Gastroesophageal sphincter (tissue), 4 donors: ENCODE measurements at places on chromosomes 16 and 17. TPM values are rescaled to one million over a fixed set of nuclear protein-coding genes. Genes with fewer than 3 reads are reported as not detected.

The WFDC1 gene
- 53.1 TPM for total RNA-seq

The CUEDC1 gene
- 49.2 TPM for total RNA-seq

The RNF151 gene
- not detected for total RNA-seq

The SLC6A2 gene
- 0.62 TPM for total RNA-seq

The CACNA1G gene
- total RNA-seq = 0.94 TPM

The PRSS33 gene
- not detected for total RNA-seq

The TP53TG3F gene
- total RNA-seq = not detected

The FOXL1 gene
- not detected for total RNA-seq

The CDH1 gene
- 0.15 TPM for total RNA-seq

The MMP15 gene
- 11.5 TPM for total RNA-seq

The SLC38A8 gene
- not detected for total RNA-seq

The CTRB2 gene
- not detected for total RNA-seq

The TBX2 gene
- total RNA-seq = 19.0 TPM

The SALL1 gene
- not detected for total RNA-seq
